ENCODE measurements at places on chromosomes 1 and 21. TPM values are rescaled to one million over a fixed set of nuclear protein-coding genes. Genes with fewer than 3 reads are reported as not detected.

GRCh38 chr21:44305691-44306090 is 5.8 kb downstream of the PFKL start:
- H3K27me3 ChIP-seq, result no peaks in the 10 kb centered on the region
- no peak overlapping the region for H3K4me3 ChIP-seq
- no peak for DNase-seq
- H3K36me3 ChIP-seq, result no peaks in the 10 kb centered on the region
- peaks cover 35% of the 10 kb centered on the region for H3K4me1 ChIP-seq
- no peak overlapping the region for H3K27ac ChIP-seq

- H3K4me3 ChIP-seq, result peak overlapping the region; percentile 92
- DNase-seq, result no peak
- H3K27me3 ChIP-seq, result no peaks in the 10 kb centered on the region
These were observed 51.7 kb downstream of the RASSF5 start for GRCh38 chr1:206558794-206559671.

VAMP4 gene
- 18.9 TPM for total RNA-seq

DNA sequence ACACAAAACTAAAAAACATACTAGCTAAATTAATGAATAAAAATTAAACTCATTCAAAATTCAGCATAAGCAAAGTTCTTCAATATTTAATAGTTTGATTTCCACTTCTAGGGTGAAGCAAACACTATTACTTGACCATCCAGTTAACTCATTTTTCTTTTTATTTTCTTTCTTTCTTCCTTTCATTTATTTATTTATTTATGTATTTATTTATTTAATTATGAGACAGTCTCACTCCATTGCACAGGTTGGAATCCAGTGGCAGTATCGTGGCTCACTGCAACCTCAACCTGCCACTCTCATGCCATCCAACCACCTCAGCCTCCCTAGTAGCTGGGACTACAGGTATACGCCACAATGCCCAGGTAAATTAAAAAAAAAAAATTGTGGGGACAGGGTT is 2069.5 kb downstream of the NCAM2 start:
- no peak overlapping the region for H3K27ac ChIP-seq
- DNase-seq, result no peak
- H3K4me1 ChIP-seq, result no peaks in the 10 kb centered on the region
- H3K36me3 ChIP-seq, result no peaks in the 10 kb centered on the region
- no peaks in the 10 kb centered on the region for H3K27me3 ChIP-seq

DNA sequence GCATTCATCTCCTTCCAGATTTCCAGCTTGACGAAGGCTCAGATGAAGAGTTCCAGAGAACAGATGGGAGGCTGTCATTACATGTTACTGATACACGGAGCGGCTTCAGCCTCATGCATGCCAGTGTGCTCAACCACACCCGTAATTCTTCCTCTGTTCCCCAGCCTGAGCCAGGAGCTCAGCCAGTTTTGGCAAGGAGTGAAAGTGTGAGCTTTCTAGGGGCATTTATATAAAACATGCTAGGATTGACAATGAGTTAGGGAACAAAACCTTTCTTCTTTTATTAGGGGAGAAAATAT is 290.4 kb upstream of the PLXNA2 start:
- no peak for DNase-seq
- no peaks in the 10 kb centered on the region for H3K36me3 ChIP-seq
- no peaks in the 10 kb centered on the region for H3K4me1 ChIP-seq
- peaks cover 19% of the 10 kb centered on the region for H3K27me3 ChIP-seq
- H3K27ac ChIP-seq, result no peak overlapping the region

DNA sequence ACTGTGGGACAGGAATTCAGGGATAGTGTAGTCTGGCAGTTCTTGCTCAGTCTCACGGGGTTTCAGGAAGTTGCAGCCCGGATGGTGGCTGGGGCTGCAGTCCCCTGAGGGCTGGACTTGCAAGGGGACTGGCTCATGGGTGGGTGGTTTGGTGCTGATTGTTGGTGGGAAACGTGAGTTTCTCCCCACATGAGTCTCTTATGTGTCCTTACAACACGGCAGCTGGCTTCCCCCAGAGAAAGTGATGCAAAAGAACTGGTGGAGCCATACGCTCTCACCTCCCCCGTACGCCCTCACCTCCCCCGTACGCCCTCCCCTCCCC is 64.9 kb downstream of the EVA1C start:
- H3K4me3 ChIP-seq, result no peak overlapping the region
- H3K27ac ChIP-seq, result no peak overlapping the region
- H3K4me1 ChIP-seq, result peaks cover 12% of the 10 kb centered on the region
- DNase-seq, result no peak

DNA sequence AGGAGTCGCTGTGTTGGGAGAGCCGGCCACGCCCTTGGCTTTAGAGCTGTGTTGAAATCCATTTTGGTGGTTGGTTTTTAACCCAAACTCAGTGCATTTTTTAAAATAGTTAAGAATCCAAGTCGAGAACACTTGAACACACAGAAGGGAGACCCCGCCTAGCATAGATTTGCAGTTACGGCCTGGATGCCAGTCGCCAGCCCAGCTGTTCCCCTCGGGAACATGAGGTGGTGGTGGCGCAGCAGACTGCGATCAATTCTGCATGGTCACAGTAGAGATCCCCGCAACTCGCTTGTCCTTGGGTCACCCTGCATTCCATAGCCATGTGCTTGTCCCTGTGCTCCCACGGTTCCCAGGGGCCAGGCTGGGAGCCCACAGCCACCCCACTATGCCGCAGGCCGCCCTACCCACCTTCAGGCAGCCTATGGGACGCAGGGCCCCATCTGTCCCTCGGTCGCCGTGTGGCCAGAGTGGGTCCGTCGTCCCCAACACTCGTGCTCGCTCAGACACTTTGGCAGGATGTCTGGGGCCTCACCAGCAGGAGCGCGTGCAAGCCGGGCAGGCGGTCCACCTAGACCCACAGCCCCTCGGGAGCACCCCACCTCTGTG is 4.7 kb downstream of the C1orf35 start:
- H3K27ac ChIP-seq, result no peak overlapping the region
- DNase-seq, result no peak

- no peak overlapping the region for H3K4me3 ChIP-seq
- no peak for DNase-seq
- H3K27me3 ChIP-seq, result peaks cover 21% of the 10 kb centered on the region
- no peaks in the 10 kb centered on the region for H3K36me3 ChIP-seq
- H3K27ac ChIP-seq, result no peak overlapping the region
- H3K4me1 ChIP-seq, result no peaks in the 10 kb centered on the region
These were observed 114.3 kb upstream of the GRIK3 start for GRCh38 chr1:37148663-37149062.

GRCh38 chr1:30692201-30692947 is 31.0 kb downstream of the MATN1 start:
- no peak for DNase-seq
- no peak overlapping the region for H3K4me3 ChIP-seq
- no peak overlapping the region for H3K27ac ChIP-seq

ELAPOR1 gene
- total RNA-seq, result 10.2 TPM

CELA3A gene
- not detected for total RNA-seq

DNA sequence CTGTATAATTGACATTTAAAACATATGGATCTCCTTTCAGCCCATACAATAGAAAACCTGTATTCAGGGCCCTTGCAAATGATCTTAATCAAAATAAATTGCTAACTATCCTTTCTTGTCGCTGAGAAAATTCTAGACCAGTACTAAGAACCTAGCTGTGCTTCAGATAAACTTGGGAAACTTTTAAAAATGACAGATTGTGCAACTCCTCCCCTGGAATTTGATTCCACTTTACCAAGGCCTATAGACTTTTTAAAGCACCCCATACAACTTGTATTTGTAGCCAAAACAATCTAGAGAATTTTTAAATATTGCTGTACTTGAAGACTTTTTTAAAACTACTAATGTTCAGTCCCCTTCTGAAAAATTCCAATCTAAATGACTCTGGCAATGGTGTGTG is 51.6 kb downstream of the ZNF644 start:
- no peak overlapping the region for H3K27ac ChIP-seq
- H3K4me1 ChIP-seq, result peaks cover 22% of the 10 kb centered on the region
- no peak for DNase-seq
- H3K27me3 ChIP-seq, result no peaks in the 10 kb centered on the region
